CD4-positive, alpha-beta T cell treated with Interleukin-1 beta for 1 hour (primary cell): ENCODE measurements at places on chromosomes 11 and 22.

- peak; percentile 15 for DNase-seq
Measured at GRCh38 chr22:36913427-36914389, at the start of gene CSF2RB. Gene CSF2RB, plus strand, starts transcription at chr22:36913628. Its CDS starts 8,580 bp downstream, at chr22:36922208.

GRCh38 chr11:96033095-96033494 is 109.2 kb upstream of the MTMR2 start:
- no peak for DNase-seq

GRCh38 chr22:46001046-46001425 is 24.1 kb upstream of the WNT7B start:
- no peak for DNase-seq

DNA sequence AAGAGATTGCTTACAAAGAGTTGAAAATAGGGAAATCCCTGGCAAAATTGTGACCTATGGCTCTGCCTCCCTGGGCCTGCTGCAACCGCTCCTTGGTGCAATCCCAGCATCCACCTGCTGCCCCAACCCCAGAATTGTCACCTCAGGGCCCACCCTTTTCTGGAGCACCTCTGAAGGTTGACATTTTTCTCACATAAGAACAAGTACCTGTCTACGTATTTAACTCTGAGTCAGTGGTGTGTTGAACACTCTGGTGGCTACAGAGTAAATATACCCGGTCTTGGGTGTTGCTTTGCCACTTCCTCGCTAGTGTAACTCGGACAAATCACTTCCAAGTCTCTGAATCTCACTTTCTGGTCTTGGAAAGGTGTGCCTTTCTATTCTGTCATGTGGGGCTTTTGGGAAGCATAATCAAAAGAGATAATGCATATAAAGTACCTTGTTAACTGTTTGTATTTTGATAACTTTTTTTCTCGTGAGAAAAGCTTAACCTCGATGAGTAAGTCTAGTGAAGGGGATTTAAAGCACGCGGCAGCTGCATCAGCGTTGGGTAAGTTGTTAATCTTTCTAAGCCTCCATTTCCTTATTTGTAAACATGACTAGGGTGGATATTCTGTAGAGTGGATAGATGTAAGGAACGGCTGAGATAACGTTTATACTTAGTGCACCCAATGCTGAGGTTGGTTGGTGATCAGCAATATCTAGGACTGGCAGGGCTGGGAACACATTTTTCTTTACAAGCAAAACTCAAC is 881.2 kb downstream of the OPCML start:
- no peak for DNase-seq

DNA sequence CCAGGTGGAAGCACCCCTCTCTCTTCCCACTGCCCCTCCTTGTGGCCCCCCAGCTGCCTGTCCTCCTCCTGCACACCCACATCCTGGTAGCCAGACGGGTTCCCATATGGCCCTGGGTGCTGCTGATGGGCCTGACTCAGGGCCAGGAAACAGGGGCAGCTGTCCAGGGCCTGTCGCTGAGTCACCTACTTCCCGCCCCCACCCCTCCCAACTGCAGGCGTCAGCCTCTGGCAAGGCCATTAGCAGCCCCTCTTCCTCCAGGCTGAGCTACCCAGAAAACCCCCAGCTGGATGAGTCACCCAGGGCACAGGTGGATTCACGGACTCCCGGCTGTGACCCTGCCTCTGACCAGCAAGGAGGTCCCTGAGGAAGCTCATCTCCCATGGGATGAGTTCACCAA is 6.9 kb upstream of the GAL start:
- no peak for DNase-seq

DNA sequence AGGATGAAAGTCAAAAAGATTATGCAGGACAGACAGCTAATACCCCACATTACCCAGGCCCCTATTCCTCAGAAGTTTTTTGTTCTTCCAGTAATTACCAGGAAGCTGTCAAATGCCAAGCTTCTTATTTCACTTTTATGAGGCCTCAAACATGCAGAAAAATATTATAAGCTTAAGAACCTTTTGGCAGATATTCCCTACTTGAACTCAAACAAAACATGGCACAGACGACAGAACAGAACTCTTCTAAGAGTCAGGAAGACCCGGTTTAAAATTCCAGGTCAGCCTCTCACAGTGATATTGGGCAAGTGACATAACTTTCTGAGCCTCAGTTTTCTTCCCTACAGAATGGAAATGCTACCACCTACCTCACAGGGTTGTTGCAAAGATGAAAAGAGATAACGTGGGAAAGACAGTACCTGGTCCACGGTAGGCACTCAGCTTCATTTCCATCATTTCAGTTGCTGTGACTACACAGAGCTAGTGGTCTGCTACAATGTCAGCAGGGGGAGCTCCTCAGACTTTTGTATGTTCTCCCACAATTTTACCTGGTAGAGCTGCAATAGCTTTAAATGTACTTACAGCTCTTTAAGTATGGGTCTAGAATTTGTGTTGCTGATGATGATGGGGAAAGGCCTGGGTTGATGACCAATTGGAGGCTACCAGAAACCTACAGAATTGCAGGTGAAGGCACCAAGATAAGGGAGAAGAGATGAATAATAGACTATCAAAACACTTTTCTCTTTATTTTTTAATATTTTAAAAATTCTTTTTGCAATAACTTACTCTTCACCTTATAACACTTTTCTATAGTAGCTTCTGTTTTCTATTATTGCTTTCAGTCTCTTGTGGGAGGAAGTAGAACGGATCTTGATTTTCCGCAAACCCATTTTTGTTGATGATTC is 98.3 kb upstream of the CHRM4 start:
- DNase-seq, result peak; percentile 45
